Natural killer cell (primary cell): ENCODE measurements at places on chromosomes 3 and 15. TPM values are rescaled to one million over a fixed set of nuclear protein-coding genes. Genes with fewer than 3 reads are reported as not detected.

- H3K36me3 ChIP-seq = peaks cover 37% of the 10 kb centered on the region
- DNase-seq = no peak
- H3K4me3 ChIP-seq = no peak overlapping the region
- no peaks in the 10 kb centered on the region for H3K27me3 ChIP-seq
- no peak overlapping the region for H3K27ac ChIP-seq
These were observed 10.1 kb downstream of the MCM2 start for GRCh38 chr3:127608362-127608718.

GRCh38 chr3:127141921-127142730 lies 50.8 kb upstream of the PRR23E start:
- no peak overlapping the region for H3K27ac ChIP-seq
- no peak overlapping the region for H3K4me3 ChIP-seq
- H3K27me3 ChIP-seq = no peaks in the 10 kb centered on the region

The MASP1 gene
- total RNA-seq = not detected

- H3K36me3 ChIP-seq = no peaks in the 10 kb centered on the region
- no peak overlapping the region for H3K4me3 ChIP-seq
- no peak overlapping the region for H3K27ac ChIP-seq
These were observed 12.6 kb upstream of the SHISA5 start for GRCh38 chr3:48516571-48516970.

- no peak for DNase-seq
- H3K4me1 ChIP-seq = no peaks in the 10 kb centered on the region
- H3K4me3 ChIP-seq = no peak overlapping the region
- H3K27me3 ChIP-seq = no peaks in the 10 kb centered on the region
These were observed 110.4 kb downstream of the ADAMTSL3 start for GRCh38 chr15:83764201-83764838.

DNA sequence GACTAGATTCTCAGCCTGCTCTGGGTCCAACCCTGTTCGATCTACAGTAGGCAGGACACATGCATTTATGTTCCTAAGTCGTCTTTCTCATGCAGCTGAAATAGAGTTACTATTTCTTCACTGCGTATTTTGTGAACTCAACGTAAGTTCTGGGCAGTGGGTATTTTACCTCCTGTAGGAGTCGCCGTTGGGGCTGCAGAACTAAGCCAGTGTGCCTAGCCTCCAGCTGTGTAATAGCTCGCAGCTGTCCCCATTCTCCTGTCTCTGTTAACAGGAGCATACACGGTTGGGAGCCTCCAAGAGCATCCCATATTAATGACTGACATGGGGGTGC lies 58.4 kb upstream of the HRH1 start:
- H3K27ac ChIP-seq = no peak overlapping the region
- peaks cover 6% of the 10 kb centered on the region for H3K4me1 ChIP-seq
- DNase-seq = no peak
- no peak overlapping the region for H3K4me3 ChIP-seq
- no peaks in the 10 kb centered on the region for H3K27me3 ChIP-seq
- no peaks in the 10 kb centered on the region for H3K36me3 ChIP-seq

DNA sequence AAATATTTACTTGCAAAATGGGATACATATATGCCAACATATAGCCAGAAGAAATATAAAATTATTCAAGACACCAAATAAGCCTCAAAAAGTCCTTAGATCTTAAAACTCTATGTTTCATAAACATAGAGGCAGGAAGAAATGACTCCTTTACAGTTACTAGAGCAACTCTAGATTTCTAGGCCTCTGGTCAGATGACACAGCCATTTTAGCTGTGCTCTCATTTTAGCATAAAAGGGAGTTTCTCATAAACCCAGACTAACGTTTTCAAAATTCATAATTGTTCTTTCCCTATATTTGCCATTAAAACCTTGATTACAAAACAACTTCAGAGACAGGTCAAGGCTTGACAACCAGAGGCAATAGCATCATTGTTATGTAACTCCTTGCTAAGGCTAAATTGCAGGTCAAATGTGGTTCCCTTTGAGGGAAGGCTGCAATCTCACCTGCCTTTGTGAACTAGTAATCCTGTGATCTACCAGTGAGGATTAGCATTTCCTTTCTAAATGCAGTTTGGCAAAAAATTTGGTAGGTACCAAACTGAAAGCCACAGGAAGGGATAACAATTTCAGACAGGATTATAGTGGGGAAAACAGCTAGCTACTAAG lies 8.2 kb downstream of the THOC7 start:
- H3K27me3 ChIP-seq = no peaks in the 10 kb centered on the region
- H3K4me3 ChIP-seq = no peak overlapping the region
- no peak for DNase-seq
- no peak overlapping the region for H3K27ac ChIP-seq
- H3K36me3 ChIP-seq = no peaks in the 10 kb centered on the region

DNA sequence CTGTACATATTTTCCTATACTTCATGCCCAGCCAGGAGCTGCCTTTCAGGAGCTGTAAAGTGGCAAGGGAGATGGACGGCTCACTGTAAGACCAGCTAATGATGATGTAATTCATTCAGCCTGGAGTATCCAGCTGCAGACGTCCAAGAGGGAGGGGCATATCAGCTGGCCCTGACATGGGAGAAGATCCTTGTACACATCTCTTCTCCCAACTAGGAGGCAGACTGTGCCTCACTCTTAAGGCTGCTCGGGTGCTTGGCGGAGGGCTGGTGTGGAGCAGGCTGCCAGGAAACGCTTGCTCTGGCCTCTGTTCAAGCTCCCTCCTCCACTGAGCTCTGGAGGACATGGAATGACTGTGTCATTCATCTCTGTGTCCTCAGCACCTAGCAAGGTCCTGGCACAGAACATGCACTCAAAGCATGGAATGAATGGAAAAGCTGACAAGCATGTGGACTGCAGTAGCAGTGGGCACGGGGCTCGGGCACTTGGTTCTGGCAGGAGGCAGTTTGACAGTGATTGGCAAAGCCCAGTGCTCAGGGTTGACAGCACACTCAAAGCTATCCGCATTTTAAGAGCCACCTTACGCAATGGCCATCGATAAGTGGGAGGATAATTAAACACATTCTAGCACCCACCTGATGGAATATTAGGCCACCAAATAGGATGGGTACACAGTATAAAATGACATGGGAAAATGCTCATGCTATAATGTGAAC lies 72.4 kb downstream of the TBC1D2B start:
- no peak overlapping the region for H3K27ac ChIP-seq
- no peak for DNase-seq
- no peaks in the 10 kb centered on the region for H3K4me1 ChIP-seq
- H3K27me3 ChIP-seq = no peaks in the 10 kb centered on the region
- peaks cover 64% of the 10 kb centered on the region for H3K36me3 ChIP-seq

The LMCD1 gene
- total RNA-seq = not detected

DNA sequence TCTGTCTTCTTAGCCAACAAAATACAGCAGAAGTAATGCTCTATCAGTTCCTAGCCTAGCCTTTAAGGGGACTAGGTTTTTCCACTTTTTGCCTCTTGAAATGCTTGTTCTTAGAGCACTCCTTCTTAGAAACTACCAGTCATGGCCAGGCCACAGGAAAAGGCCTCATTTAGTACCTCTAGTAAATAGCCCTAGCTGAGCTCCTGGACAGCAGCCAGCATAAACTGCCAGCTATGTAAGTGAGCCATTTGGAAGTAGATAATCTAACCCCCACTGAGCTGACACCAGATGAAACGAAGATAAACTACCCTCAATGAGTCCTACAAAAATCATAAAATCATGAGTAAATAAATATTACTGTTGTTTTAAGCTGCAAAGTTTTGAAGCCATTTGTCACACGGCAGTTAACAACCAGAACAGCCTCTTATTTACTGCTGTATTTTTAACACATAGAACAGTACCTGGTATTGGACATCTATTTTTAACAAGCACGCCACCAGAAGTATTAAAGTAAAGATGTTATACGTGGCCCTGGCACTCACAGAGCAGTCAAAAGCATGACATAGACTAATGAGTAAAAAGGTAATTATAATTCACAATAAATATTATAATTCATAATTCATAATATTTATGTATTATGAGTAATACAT lies 12.0 kb downstream of the TBC1D5 start:
- H3K27ac ChIP-seq = no peak overlapping the region
- H3K4me3 ChIP-seq = no peak overlapping the region
- no peaks in the 10 kb centered on the region for H3K36me3 ChIP-seq
- no peak for DNase-seq
- no peaks in the 10 kb centered on the region for H3K27me3 ChIP-seq

- no peak for DNase-seq
- no peaks in the 10 kb centered on the region for H3K27me3 ChIP-seq
- no peak overlapping the region for H3K27ac ChIP-seq
- H3K4me3 ChIP-seq = no peak overlapping the region
These were observed 1001.4 kb downstream of the SQOR start for GRCh38 chr15:46636206-46636605.

GRCh38 chr3:98166396-98166795 lies at the start of gene OR5H15:
OR5H15 (plus strand) TSS chr3:98166696; CDS start chr3:98168700, 2,004 bp downstream.
- no peaks in the 10 kb centered on the region for H3K27me3 ChIP-seq
- H3K4me3 ChIP-seq = no peak within 1 kb of the TSS
- H3K36me3 ChIP-seq = no peaks in the 10 kb centered on the region
- H3K27ac ChIP-seq = no peak within 1 kb of the TSS
- DNase-seq = no peak
- no peaks in the 10 kb centered on the region for H3K4me1 ChIP-seq

- H3K27me3 ChIP-seq = no peaks in the 10 kb centered on the region
- H3K36me3 ChIP-seq = peaks cover 15% of the 10 kb centered on the region
- no peak for DNase-seq
- no peak overlapping the region for H3K27ac ChIP-seq
- H3K4me1 ChIP-seq = peaks cover 5% of the 10 kb centered on the region
These were observed 21.8 kb upstream of the DAPK2 start for GRCh38 chr15:64068133-64068532.

- peaks cover 24% of the 10 kb centered on the region for H3K4me1 ChIP-seq
These were observed 1.7 kb downstream of the INAFM2 start for GRCh38 chr15:40325188-40325587.

The SCAMP5 gene
- 2.7 TPM for total RNA-seq

The HHLA2 gene
- not detected for total RNA-seq

DNA sequence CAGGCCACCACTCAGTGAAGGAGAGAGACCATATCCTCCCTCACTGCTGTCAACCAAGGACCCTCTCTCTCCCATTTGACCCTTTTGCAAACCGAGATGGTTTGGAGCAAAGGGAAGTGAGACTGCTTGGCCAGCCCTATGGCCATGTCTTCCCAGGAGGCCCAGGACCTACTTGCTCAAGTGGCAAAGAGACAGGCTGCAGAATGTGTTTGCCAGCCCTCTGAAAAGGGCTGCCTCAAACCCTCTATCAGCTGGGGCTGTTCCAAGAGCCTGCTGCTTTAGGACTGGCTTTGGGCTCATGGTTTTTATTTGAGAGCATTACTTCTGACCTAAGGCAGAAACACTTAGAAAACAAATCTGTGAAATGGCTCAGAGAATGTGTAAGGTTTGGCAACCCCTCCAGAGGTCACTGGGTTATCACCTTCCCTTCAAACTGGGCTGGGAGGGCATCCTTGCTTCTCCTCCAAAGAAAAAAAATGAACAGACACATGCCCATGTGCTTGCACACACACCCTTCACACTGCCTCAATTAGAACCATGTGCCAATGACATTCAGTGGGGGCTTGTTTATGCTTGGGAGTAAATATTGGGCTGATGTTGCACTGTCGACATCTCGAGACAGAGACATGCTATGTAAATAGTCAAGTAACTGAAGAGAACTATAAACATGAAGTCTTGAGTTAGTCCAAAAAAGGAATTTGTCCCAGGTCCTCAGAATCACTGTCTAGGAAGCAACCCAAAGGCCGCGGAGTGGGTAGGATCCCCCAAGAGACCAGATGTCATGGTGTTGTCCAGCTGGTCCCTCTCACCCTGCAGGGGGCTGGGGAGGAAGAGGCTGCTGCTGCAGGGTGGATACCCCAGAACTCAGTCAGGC lies 49.8 kb upstream of the CTDSPL start:
- H3K27me3 ChIP-seq = no peaks in the 10 kb centered on the region
- no peaks in the 10 kb centered on the region for H3K4me1 ChIP-seq
- no peak for DNase-seq
- H3K4me3 ChIP-seq = no peak overlapping the region

GRCh38 chr3:168314166-168314565 lies 218.4 kb upstream of the GOLIM4 start:
- no peak overlapping the region for H3K4me3 ChIP-seq
- no peaks in the 10 kb centered on the region for H3K36me3 ChIP-seq
- no peaks in the 10 kb centered on the region for H3K4me1 ChIP-seq
- no peak for DNase-seq
- H3K27ac ChIP-seq = no peak overlapping the region
- H3K27me3 ChIP-seq = no peaks in the 10 kb centered on the region

DNA sequence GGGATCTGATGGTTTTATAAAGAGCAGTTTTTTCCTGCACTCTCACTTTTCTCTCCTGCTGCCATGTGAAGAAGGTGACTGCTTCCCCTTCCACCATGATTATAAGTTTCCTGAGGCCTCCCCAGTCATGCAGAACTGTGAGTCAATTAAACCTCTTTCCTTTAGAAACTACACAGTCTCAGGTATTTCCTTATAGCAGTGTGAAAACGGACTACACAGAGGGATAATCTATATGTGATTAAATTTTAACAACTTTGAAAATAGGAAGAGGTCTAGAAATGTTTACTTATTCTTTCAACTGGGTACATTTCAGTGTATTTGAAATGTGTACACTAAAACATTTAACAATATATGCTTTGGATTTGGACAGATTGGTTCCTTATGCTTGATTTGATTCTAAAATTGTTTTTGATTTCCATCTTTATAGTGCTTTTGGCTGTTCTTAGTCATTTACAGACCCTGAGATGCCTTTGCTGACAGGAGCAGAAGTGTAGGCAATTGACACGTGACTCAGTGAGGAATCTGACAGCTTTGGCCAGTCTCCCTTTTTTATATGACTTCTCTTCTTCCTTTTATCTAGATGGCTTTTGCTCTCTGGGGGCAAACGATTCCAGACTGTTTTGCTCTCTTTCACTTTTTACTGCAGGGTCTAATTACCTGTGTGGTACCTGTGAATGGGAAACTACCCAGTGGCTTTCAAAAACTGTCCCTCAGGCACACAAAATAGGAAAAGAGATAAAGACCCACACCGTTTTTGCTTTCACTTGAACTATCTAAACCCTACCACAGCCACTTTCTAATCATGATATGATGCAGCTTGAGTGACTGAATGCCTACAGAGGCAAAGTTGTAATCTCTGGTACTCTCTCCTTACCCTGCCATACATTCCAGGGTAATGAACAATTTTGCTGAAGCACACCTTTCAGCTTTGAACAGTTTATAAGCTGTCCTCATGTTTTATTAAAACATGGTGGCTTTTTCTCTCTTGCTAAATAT lies 422.6 kb downstream of the ROBO1 start:
- no peaks in the 10 kb centered on the region for H3K27me3 ChIP-seq
- no peak overlapping the region for H3K27ac ChIP-seq
- no peak overlapping the region for H3K4me3 ChIP-seq
- no peaks in the 10 kb centered on the region for H3K4me1 ChIP-seq

The CCDC191 gene
- 6.4 TPM for total RNA-seq

The ACTRT3 gene
- not detected for total RNA-seq

The AP3B2 gene
- not detected for total RNA-seq
